SK-N-DZ (cell line): ENCODE measurements at places on chromosomes 1 and 21.

- no peak for DNase-seq
Observed at GRCh38 chr21:45336870-45337269, 49.2 kb upstream of the POFUT2 start.

- DNase-seq: peak; percentile 63
Observed at GRCh38 chr1:109619576-109620400, at the start of the genes AMPD2 and GNAT2. AMPD2 (plus strand) TSS chr1:109619837; CDS start chr1:109621176, 1,339 bp downstream. GNAT2 (minus strand) TSS chr1:109619616; CDS start chr1:109612870, 6,746 bp downstream.

- DNase-seq: no peak
Observed at GRCh38 chr1:55854911-55855310, 639.7 kb upstream of the USP24 start.

- no peak for DNase-seq
Observed at GRCh38 chr1:119372503-119373086, 4.0 kb downstream of the HAO2 start.

GRCh38 chr21:41901099-41901498 is 22.0 kb upstream of the PRDM15 start:
- DNase-seq: no peak

- no peak for DNase-seq
Observed at GRCh38 chr1:200376528-200376927, 33.3 kb downstream of the ZNF281 start.

DNA sequence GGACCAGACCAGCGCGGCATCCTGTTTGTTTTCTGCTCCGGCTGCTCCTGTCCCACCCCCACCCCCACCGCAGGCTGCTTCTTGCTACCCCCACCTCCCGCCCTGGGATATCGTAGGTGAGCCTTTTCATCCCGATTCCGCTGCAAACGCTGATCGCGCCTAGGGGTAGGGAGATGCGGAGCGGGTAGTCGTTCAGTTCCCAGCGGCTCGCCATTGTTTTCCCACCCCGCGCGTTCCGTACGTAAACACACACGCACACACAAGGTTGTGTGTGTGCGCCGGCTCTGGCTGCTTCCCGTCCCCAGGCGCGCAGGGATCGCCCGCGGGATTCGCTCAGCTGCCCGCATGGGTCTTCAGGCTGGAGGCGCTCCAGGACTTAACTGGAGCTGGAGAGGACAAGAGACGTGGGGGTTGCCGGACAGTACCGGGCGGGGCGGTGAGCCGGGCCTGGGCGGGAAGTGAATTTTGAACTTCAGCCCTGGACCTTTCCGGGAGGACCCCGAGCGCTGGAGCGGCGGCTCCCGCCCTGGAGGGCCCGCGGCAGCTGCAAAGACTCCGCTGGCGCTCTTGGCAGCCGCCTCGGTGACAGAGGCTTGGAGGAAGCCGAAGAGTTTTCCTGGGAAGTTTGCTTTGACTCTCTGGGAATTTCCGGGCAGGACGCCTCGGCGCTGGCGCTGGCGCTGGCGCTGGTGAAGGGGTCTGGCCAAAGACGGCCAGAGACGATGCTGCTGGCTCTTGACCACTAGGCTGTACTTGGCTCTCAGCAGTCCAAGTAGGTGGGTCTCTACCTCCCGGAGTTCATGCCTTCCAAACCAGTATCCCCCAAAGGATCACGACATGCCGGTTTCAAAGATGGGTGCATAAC is 1.6 kb downstream of the SOX13 start:
- no peak for DNase-seq

GRCh38 chr1:116131866-116132605 is 20.8 kb downstream of the MAB21L3 start:
- DNase-seq: no peak

- peak; percentile 60 for DNase-seq
Observed at GRCh38 chr1:7218210-7218832, 433.1 kb downstream of the CAMTA1 start.

GRCh38 chr1:157993147-157993917 is at the start of gene KIRREL1:
KIRREL1 (plus strand) TSS chr1:157993645; CDS start chr1:157993677, 32 bp downstream.
- DNase-seq: no peak

DNA sequence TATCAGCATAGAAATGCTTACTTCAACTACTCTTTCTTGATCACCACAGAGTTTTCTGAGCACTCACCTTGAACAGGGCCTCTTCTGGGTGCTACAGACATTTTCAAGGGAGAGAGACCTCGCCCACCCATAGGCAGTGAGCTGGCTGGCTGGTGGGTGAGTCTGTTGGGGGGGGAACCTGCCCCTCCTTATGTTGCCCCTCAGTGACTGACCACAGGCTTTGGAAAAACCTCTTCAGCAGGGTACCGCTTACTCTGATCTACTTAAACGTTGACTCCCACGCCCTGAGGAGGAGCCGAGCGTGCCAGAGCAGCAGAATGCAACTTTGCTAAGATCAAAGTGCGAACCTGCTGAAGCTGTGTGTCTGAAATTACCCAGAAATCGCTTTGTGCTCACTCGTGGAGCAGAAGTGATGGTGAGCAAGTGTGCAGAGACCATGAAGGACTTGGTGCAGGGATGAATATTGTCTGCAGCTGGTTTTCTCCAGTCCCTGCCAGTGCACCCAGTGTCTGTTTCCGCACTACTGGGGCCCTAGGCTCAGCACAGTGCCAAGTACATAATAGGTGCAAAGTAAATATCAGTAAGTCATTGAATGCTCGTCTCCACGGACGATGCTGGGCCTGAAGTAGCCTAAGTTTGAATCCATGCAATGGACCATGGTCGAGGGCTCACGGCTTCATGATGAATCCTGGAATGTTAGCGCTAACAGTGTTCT is 158.7 kb upstream of the IRF2BP2 start:
- DNase-seq: no peak

DNA sequence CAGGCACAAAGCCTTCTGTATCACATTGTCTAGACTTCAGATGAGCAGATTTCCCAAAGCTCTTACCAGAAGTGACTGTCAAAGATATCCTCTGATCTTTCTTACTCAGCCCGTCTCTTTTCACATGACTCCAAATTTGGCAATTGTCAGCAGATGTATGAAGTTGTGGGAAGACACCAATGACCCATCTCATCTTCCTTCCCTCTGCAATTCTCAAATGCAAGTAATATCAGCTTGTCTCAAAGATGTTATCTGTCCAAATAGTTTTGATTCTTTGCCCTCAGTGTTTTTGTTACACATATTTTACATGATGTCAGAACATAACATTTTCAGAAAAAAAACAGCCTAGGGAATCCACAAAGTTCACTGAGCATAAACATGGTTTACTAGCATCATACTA is 45.1 kb upstream of the RGS2 start:
- DNase-seq: no peak

GRCh38 chr1:1399872-1400575 is 889 bp upstream of the CCNL2 start:
- no peak for DNase-seq

DNA sequence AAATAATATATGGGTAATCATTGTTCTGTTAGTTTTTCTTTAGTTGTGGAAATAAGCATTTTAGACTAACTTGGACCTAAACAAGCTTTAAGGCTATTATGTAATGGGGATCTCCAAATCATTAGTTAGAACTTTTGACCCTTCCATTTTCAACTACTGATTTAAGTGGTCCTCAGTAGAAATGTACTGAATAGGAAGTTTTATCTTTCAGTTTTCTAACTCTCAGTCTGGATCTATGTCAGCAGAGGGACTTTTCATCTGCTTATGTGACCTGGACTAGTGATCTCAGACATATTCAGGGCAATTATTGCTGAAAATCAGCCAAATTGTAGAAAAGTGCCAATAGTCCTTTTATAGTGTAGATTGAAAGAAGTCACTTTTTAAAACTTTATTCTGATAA is 56.0 kb downstream of the SASS6 start:
- DNase-seq: no peak
